ENCODE measurements at places on chromosomes 16 and 17. TPM values are rescaled to one million over a fixed set of nuclear protein-coding genes. Genes with fewer than 3 reads are reported as not detected.

GRCh38 chr16:53803998-53804397 is 100.0 kb downstream of the FTO start:
- no peak for DNase-seq

- DNase-seq = peak; percentile 25
Measured at GRCh38 chr16:14423344-14423743, 206.7 kb downstream of the PARN start.

DNA sequence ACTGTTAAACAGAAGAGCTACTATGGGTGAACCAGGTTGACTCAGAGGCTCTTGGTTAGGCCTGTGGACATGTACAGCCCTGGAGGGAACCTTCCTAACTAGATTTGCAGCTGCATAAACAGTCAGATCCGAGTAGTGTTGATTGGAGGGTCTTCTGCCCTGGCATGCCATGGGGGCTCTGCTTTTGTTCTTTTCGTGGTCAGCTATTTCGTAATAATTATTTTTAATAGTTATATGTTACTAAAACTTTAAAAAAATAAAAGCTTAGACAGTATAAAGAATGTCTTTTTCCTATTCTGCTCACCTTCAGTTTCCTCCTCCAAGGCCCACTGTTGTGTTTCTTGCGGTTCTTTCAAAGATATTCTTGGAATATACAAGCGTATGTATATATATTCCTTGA is 67.4 kb upstream of the CLEC18A start:
- no peak for DNase-seq

DNA sequence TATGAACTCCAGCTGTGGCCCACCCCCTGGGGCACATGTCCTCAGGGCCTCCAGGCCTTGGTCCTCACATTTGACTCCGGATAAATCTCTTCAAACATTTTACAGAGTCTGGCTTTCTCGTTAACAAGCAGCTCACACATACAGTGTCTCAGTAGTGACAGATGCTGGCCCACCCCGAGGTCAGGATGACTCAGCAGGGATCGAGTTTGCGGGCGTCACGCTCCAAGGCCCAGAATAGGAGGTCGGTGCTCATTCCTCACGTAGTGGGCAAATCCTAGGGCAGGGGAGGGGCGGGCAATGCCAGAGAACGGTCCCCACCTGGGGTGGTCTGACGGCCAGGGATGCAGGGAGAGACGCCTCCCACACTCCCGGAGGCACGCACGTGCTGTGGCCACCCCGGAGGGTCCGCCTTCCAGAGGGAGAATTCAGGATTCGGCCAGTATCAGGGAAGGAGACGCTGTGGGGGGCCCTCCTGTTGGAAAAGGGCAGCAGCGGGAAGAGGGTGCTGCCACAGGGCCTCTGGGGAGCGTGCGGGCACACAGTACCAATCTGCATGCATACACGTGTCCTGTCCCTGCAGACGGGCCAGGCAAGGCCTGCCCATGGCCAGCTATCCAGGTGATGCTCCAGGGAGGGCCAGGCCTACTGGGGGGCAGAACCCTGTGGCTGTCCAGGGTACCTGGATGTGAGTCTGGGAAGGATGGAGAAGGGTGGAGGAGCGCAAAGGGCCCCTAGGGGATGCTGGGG is 8.6 kb downstream of the SLC7A5 start:
- DNase-seq = peak; percentile 52

GRCh38 chr16:66652661-66653360 is 43.7 kb downstream of the CMTM4 start:
- no peak for DNase-seq

DNA sequence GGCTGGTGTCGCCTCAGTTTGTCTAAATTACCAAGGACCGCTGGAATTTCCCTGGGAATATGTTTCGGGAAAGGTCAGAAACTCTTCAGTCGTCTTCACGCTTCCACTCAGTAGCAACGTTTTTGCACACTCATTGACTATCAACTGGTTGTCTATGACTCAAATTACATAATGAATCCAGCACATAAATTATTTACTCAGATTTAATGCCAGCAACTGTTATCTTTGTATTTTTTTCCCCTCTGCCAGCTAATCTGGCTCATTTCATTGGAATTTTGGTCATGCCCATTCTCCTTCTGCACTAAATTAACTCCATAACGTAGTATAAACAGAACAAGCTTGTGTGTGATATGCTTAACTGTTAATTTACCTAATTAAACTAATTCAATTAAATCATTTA is 372.7 kb upstream of the ZFHX3 start:
- DNase-seq = no peak

GRCh38 chr16:58236231-58236690 is 38.4 kb upstream of the CSNK2A2 start:
- DNase-seq = peak; percentile 54

GRCh38 chr16:48146710-48147109 is 9.1 kb downstream of the ABCC12 start:
- DNase-seq = no peak

DNA sequence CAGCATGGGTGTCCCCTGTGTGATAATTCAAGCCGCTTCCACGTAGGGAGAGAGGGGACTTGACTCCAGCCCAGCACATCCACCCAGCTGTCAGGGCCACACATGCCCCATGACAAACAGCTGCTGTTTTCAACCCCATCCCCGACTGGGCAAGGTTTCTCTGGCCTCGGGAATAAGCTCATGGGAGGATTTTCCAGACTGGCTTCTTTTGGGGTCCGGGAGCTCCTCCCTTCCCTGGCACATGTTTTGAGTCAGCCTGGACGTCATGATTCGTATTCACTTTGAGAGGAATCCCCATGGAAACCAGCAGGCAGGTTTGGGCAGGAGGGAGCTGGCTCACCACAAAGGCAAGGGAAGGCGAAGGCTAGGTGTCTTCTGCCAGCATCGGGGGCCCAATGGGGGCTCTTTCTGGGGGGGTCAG is 156.4 kb downstream of the CMIP start:
- DNase-seq = peak; percentile 81

DNA sequence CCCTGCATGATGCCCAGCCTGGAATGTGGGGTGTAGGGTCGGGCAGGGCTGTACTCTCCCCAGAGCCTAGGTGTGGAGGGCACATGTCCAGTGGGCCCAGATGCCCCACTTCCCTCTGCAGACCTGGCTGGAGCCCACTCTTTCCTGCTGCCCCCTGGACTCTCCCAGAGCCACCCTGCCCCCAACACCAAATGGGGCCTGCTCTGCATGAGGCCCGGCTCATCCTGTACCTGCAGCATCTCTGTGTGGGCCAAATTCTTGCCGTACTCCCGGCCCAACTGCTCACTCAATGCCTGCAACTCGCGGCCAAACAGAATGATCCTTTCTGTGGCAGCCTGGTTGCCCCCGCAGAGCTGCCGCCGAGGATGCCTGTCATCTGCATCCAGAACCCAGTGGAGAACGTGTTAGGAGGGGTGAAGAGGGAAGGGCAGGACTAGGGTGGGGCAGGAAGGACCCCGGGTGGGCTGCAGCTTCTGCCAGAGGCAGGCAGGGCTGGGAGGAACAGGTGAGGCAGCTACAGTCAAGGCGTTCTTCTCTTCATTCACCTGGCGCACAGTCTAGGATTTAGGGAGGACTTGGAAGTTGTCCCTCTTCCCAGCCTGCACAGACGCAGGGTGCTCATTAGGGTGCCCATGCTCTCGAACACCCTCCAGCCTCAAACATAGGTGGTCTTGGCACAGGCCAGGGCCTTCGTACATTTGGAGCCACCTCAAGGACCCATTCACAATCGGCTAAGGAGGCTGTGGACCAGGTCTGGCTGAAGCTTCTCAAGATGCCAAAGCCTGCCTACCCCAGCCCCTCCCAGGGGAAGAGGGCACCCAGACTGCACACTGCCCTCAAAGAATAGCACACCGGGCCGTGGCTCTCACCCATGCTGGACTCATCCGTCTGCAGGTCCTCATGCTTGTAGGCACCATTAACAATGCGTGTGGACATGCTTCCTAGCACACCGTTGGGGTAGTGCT is 8.7 kb upstream of the GFOD2 start:
- no peak for DNase-seq

GRCh38 chr17:80732268-80732667 is 187.6 kb downstream of the RPTOR start:
- DNase-seq = peak; percentile 20

DNA sequence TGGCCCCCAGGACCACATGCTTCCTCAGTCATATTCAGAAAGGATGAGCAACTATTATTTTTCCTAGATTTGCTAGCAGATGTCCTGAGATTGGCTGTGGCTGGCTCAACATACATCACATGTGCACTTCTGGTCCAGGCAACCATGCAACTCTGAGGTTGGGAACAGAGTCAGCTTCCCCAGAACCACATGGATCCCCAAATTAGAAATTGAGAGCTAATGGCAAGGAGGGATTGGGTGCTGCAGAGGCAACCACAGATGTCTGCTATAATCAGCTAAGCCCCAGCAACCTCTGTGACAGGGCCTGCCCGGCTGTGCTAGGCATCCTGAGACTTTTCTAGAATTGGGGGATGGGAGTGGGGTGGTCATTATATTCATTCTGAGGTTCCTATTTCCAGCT is 33.8 kb upstream of the CLEC18A start:
- no peak for DNase-seq

- no peak for DNase-seq
Measured at GRCh38 chr17:61875285-61875684, 12.0 kb upstream of the BRIP1 start.

DNA sequence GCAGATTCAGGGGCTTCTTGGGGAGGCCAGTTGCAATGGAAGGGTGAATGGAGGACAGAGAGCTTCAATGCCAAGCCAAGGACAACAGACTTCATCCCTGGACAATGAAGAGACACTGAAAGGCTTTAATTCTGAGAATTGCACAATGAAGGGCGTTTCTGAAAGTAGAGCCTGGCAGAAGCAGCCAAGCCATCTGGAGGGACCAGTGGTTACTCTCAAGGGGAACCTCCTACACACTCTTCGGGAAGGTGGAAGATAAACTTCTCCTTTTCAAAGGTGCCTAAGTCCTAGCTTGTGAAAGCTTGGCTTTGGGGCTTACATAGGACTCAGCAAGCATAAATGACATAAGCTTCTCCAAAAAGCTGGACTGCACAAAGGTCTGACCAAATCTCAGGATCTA is 6.2 kb upstream of the CES1 start:
- no peak for DNase-seq

DNA sequence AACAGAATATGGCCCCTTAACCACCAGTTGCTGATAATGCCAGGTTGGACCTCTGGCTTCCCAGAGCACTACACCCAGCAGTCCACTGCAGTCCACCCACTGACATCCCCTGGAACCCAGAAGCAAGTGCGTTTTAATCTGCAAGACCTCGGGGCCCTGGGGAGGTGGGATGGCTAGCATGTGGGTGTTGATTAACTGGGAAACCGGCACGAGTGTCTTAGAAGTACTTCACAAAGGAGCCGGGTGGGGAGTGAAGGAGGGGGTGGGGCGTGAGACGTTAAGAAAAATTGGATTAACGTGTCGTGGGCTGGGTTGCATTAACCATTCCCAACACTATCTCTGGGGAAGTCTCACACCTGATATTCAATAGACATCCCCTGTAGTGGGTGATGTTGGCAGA is 6.1 kb upstream of the HIC1 start:
- DNase-seq = no peak

The HSD11B2 gene
- total RNA-seq = not detected

The SLC47A1 gene
- total RNA-seq = 0.27 TPM

The JPT2 gene
- total RNA-seq = 45.9 TPM

All from fibroblast of the aortic adventitia (primary cell).